ENCODE measurements at places on chromosomes 4 and X. TPM values are rescaled to one million over a fixed set of nuclear protein-coding genes. Genes with fewer than 3 reads are reported as not detected.

GYPB gene
- total RNA-seq: not detected

UVSSA gene
- total RNA-seq: 20.2 TPM

NAP1L5 gene
- total RNA-seq: 5.8 TPM

SLC7A11 gene
- total RNA-seq: 4.5 TPM

GRCh38 chrX:49166914-49167739 lies 4.6 kb downstream of the MAGIX start:
- no peaks in the 10 kb centered on the region for H3K27me3 ChIP-seq
- no peaks in the 10 kb centered on the region for H3K36me3 ChIP-seq
- H3K27ac ChIP-seq: peak overlapping the region; percentile 93
- DNase-seq: peak; percentile 80

DNA sequence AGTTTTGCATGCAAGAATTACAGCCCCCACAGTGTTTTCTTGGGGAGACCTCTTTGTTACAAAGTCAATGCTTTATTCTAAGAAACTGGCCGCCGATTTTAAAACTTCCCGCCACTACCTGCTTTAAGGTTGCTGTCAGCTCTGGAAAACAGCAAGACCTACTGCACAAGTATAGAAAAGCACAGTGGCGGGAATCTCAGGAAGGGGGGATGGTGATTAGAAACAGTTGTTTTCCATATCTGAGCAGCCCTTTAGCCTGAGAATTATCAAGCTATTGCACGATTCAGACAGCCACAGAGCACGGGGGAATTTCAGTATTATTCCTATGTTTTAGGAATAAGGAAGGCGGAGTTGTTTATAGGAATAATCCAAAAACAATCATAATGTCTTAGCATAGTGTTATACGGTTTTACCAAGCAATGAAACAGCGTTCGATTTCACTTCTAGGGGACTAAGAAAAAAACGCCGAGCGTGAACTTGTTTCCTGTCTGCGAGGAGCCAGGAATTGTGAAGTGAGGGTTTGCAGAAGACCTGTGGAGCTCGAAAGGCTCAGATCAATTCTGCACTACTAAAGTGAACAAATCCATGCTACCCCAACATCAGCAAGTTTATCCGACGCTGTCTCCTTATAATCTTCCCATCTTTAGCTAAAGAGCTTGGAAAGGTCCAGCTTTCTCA lies 81.3 kb downstream of the HMGN5 start:
- peaks cover 8% of the 10 kb centered on the region for H3K4me1 ChIP-seq
- H3K36me3 ChIP-seq: no peaks in the 10 kb centered on the region
- DNase-seq: no peak
- H3K27ac ChIP-seq: peak overlapping the region; percentile 73
- H3K27me3 ChIP-seq: peaks cover 2% of the 10 kb centered on the region

GRCh38 chrX:37405956-37406355 lies 56.8 kb downstream of the PRRG1 start:
- no peak overlapping the region for H3K4me3 ChIP-seq
- H3K36me3 ChIP-seq: no peaks in the 10 kb centered on the region
- no peak overlapping the region for H3K27ac ChIP-seq
- H3K4me1 ChIP-seq: no peaks in the 10 kb centered on the region
- no peaks in the 10 kb centered on the region for H3K27me3 ChIP-seq

MAGEA11 gene
- not detected for total RNA-seq

GRCh38 chrX:48786825-48787504 lies 575 bp downstream of the GATA1 start:
- H3K27ac ChIP-seq: no peak overlapping the region
- peaks cover 11% of the 10 kb centered on the region for H3K4me1 ChIP-seq

NR0B1 gene
- total RNA-seq: not detected

DNA sequence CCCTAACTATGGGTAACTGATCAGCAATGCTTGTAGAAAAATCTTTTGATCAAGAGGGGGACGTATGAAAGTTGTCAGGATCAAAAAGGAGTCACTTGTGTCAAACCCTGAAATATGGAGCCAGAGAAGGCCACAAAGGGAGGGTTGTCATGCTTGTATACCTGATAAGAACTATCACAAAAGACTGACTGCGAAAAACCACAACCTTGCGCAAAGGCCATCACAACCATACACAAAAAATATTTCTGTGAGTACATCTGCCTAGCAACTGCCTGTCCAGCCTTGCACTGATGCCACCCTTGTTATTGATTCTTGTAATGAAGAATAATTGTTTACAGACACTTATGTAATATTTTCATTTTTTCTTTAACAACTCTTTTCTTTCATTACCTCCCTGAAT lies 22.8 kb upstream of the EIF4E start:
- no peaks in the 10 kb centered on the region for H3K4me1 ChIP-seq
- H3K4me3 ChIP-seq: no peak overlapping the region
- no peak overlapping the region for H3K27ac ChIP-seq

DNA sequence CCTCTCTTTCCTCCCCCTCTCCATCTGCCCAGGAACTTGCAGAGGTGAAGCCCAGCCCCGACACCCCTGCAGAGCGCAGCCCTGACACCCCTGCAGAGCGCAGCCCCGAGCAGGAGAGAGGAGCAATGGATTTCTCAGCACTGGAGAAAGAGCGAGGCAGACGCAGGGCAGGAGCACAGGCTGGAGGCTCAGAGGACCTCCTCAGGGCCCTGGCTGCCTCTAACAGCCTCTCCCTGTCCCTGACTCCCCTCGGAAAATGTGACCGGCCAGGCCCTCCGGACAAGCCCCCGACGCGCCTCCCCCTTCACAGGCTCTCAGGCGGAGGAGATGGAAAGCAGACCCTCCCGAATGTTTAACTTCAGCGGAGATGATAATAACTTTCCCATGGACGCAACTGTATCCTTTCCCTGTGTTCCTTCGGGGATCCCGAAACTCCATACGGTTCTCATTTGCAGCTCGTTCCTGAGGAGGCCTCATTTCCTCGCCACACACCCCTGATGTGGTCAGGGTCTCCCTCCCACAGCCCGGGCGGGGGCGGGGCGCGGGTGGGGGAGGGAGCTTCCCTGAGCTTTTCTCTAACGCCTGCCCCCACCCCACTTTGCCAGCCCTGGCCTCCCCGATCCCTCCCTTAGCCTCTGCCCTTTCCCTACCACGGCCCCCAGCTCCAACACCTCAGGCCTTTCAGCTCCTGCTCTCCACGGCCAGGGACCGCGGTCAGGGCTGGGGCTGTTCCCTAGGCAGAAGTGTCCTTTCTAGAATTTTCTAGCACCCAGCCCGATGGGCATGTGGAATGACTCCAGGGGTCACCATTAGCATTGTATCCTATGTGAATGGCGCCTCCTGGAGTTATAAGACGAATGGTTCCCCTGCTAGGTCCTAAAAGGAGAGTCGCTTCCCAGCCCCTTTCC lies 201.1 kb upstream of the BCOR start:
- H3K4me3 ChIP-seq: no peak overlapping the region
- H3K27ac ChIP-seq: no peak overlapping the region
- peaks cover 20% of the 10 kb centered on the region for H3K4me1 ChIP-seq

CXCL11 gene
- not detected for total RNA-seq

RBM46 gene
- total RNA-seq: not detected

CT45A5 gene
- not detected for total RNA-seq

DNA sequence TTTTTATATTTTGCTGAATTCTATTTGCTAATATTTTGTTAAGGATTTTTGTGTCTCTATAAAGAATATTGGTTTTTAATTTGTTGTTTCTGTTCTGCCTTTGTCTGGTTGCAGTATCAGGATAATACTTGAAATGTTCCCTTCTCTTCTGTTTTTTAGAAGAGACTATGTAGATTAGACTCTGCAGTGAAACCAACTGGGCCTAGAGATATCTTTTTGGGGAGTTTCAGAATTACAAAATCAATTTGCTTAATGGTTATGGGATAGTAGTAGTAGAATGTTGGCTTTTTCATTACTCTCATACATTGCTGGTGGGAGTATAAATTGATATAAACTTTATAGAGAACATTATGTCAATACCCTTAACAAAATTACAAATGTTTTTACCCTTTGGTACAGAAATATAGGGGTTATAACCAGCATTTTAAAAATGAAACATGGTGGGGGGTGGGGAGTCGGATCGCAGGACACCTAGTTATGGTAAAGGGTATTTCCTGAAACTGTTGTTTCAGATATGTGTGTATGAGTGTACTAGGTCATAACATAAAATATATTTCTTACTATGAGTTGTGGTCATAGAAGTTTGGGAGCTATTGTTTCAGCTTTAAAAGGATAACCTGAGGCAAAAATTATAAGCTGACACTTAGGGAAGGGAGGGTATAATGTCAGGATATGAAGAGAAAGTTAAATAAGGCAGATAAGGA lies 29.0 kb downstream of the CLOCK start:
- no peak overlapping the region for H3K4me3 ChIP-seq
- DNase-seq: no peak
- peaks cover 7% of the 10 kb centered on the region for H3K4me1 ChIP-seq

ANXA3 gene
- 0.63 TPM for total RNA-seq

SPP1 gene
- not detected for total RNA-seq

ADAM29 gene
- not detected for total RNA-seq

DNA sequence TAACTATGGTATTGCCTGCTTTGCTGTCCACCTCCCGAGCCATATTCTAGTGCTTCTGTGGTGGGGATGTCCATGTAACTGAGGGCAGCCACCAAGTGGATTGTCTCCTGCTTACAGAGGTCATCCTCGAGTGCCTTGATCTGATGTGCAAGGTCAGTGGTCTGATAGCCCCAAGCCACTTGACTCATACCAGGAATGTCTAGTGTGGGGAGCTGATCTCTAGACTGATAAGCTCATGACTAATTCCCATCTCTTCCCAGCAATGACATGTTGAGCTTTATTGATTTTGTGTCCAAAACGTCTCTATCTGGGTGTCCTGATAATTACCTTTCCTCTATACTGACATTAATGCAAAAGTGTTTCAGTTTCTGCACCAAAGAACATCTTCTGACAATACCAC lies 168.4 kb upstream of the WDR1 start:
- no peak for DNase-seq
- H3K4me1 ChIP-seq: no peaks in the 10 kb centered on the region
- peaks cover 2% of the 10 kb centered on the region for H3K27me3 ChIP-seq

- no peaks in the 10 kb centered on the region for H3K27me3 ChIP-seq
- no peak overlapping the region for H3K4me3 ChIP-seq
- H3K36me3 ChIP-seq: no peaks in the 10 kb centered on the region
- DNase-seq: no peak
Measured at GRCh38 chr4:21136051-21136630, 435.9 kb downstream of the PACRGL start.

DNA sequence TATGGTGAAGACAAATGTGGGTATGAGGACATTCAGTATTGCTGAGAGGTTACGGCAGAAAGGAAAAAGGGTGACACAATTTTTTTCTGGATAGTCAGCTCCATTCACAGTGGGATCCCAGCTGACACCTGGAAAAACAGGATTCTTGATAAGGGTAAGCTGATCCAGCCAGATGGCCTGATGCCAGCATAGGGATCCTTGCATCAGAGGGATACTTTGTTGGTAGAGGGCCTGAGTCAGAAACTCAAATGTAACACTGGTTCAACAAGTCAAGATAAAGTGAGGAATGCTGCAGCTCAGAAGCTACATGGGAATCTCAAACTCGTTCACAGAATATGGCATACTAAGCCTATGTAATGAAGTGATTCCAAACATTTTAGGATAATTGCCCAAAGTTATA lies 726.7 kb downstream of the C4orf33 start:
- no peak overlapping the region for H3K27ac ChIP-seq
- H3K4me3 ChIP-seq: no peak overlapping the region
- no peaks in the 10 kb centered on the region for H3K27me3 ChIP-seq

IRS4 gene
- not detected for total RNA-seq

DNA sequence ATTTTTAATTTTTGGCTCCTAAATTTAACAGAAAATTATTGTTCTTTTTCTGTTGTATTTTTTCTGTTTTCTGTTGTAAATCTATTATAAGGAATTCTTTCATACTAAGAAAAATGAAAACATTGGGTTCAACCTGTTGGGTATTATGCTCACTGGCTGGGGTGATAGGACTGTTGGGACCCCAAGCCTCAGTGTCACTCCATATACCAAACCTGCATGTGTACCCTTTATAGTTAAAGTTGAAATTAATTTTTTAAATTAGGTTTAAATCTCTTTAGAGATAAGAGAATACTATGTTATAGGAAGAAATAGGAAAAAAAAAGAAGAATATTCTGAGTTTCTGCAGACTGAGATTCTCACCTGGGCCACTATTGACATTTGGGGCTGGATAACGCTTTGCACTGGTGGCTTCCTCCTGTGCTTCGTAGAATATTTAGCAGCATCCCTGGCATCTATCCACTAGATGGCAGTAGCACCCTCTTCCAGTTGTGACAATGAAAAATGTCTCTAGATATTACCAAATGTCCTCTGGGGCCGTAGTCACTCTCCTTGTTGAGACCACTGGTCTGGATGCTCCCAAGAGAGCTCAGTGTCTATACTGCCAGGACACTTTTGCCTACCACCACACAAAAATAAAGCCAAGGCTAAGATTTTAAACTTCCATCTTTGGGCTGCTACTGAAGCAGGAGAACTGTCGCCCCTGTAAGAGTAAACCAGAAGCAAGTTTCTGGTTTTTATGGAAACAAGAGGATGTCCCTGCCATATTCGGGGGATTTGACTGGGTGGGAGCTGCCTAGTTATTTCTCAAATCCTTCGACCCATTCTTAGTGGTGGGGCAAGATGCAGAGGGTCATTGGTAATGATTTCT lies 22.4 kb upstream of the CLTRN start:
- H3K4me1 ChIP-seq: peaks cover 11% of the 10 kb centered on the region
- DNase-seq: peak; percentile 67
- H3K27ac ChIP-seq: no peak overlapping the region
- no peaks in the 10 kb centered on the region for H3K27me3 ChIP-seq

COX18 gene
- 25.7 TPM for total RNA-seq

DNA sequence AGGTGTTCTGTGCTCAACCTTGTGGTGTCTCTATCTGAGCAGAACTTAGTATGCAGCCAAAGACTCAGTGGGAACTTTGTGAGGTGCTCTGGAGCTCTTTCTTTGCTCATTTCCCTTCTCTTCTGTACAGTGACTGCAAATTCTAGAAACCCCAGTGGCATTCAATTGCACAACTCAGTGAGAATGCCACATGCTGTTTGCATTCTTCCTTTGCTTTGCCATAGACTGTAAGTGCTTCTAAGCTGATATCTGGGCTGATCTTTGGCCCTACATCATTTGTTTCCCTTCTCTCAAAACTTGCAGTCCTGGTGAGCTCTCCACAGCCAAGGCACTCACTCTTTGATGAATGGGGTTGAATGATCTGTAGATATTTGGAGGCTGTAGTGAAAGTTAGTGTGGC lies 7.0 kb downstream of the PNMA3 start:
- H3K4me1 ChIP-seq: no peaks in the 10 kb centered on the region
- no peaks in the 10 kb centered on the region for H3K36me3 ChIP-seq
- H3K27ac ChIP-seq: no peak overlapping the region
- no peak for DNase-seq
- no peak overlapping the region for H3K4me3 ChIP-seq
- no peaks in the 10 kb centered on the region for H3K27me3 ChIP-seq

USP17L25 gene
- total RNA-seq: not detected

- H3K27me3 ChIP-seq: no peaks in the 10 kb centered on the region
- no peak overlapping the region for H3K4me3 ChIP-seq
- no peaks in the 10 kb centered on the region for H3K36me3 ChIP-seq
Measured at GRCh38 chr4:139253713-139254112, 26.3 kb downstream of the MGARP start.

BMPR1B gene
- total RNA-seq: not detected

KIT gene
- 0.27 TPM for total RNA-seq
